T-helper 9 cell (primary cell): ENCODE measurements at places on chromosomes 16 and 17.
A peak's percentile ranks its signal among the peaks of the same experiment; 100 is the strongest.

DNA sequence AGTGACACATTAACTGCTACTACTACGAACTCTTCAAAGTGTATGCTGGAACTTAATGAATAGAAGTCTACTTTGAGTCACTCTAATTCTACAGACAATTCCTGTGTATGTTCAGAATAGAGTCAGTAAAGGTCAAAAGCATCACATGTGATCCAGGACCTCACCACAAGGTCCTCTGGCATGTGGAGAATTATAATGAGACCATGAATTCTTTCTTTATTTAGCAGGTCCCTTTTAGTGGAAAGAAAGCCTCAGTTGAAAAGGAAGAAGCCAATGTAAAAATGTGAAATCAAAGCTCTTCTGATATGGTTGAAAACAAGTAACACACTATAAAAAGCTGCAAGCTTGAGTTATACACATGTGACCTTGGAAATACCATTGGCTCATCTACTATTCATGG, 1612.1 kb upstream of the GOT2 start:
- no peak for DNase-seq

- DNase-seq, result no peak
Measured at GRCh38 chr17:28188841-28189263, 130.1 kb upstream of the TMEM97 start.

- DNase-seq, result no peak
Measured at GRCh38 chr16:75801307-75801706, 75.0 kb upstream of the CPHXL start.

GRCh38 chr16:84524346-84524920, 20.0 kb upstream of the MEAK7 start:
- no peak for DNase-seq

GRCh38 chr17:77441130-77441920, 300.6 kb downstream of the SEC14L1 start:
- DNase-seq, result peak; percentile 64

DNA sequence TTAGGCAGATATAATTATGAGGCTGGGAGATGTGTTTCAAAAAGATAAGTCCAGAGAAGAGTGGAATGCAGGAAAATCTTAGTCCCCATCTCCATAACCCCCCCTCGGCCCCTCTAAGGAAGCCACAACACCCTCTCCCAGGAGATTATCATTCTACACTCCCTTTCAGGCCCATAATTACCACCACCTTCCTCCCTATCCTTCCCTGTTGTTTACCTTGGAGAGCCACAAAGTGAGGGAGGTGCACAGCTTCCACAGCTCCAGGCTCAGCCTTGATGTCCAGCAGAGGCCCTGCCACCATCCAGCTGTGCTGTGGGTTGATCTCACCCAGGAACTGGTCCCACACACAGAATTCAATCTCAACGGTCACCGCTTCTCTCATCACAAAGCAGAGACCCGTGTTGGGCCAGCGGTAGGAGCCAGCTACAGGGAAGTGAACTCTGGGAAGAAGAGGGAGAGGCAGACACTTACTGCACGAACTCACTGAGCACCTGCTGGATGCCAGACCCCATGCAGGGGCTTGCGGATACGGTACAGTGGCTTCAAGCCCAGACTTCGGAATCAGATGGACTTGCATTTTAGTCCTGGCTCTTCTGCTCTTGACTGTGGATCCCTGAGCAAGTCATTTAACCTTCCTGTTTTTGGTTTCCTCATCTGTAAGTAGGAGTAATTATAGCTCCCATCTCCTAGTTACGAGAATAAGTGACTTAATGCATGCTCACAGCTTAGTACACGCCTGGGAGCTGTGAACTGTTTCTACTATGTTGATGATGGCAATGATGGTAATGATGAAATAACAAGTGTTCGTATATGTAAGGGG, 44.1 kb downstream of the MIS12 start:
- no peak for DNase-seq
